ENCODE measurements at places on chromosomes 6 and 20. TPM values are rescaled to one million over a fixed set of nuclear protein-coding genes. Genes with fewer than 3 reads are reported as not detected.

DNA sequence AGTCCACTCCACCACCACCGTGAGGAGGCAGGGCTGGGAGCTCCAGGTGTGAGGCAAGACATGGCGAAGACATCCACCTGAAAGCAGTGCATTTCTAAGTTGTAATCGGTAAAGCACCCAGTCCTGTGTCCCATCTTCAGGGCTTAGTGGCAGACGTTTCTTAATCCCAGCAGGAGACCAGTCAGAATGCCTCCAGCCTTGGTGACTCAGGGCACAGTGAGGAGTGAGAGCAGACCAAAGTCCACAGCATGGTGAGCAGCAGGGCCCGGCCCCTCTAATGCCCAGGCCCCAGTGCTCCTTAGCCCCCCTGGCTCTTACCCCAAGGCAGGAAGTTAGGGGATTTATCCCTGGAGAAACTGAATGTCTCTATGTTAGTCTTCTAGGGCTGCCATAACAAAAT, 183.9 kb downstream of the SYNDIG1 start:
- DNase-seq, result no peak

GRCh38 chr20:38889792-38890496, 36.3 kb upstream of the FAM83D start:
- no peak for DNase-seq

DNA sequence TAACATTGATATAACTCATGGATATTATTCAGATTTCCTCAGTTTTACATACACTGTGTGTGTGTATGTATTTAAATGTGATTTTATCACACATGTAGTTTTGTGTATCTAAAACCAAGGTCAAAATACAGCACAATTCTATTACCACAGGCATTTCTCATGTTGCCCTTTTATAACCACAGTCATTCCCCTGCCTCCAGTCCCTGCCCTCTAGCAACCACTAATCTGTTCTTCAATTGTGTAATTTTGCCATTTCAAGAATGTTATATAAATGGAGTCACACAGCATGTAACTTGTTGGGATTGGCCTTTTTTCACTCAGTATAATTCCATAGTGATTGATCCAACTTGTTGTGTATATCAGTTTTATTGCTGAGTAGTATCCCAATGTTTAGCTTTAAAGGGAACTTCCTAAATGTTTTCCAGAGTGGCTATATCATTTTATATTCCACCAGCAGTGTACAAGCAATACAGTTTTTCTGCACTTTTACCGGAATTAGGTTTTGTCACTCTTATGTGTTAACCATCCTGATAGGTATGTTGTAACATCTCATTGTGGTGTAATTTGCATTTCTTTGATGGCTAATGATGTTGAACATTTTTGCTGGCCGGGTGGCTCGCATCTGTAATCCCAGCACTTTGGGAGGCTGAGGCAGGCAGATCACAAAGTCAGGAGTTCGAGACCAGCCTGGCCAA, 338.2 kb downstream of the SOX4 start:
- no peak for DNase-seq

BPI gene
- polyA plus RNA-seq, result not detected

Measured in CD8-positive, alpha-beta memory T cell (primary cell).